ENCODE measurements at places on chromosomes 11 and 22.

DNA sequence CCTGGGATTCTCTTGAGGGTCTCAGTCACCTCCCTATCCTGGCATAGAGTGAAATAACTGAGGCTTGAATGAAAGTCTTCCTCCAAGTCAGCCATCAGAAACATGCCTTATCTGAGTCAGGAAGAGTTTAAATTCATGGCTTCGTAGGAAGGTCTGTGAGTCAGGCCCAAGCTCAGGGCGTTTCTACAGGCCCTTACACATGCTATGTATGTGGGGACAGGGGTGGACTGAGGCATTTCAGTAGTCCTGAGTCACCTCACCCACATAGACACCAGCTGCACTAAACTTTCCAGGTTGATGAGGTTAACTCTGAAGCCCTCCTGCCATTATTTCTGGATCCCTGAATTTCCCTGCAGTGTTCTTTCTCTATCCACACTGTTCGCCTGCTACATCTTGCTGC, 134.6 kb upstream of the RCN1 start:
- DNase-seq = no peak

DNA sequence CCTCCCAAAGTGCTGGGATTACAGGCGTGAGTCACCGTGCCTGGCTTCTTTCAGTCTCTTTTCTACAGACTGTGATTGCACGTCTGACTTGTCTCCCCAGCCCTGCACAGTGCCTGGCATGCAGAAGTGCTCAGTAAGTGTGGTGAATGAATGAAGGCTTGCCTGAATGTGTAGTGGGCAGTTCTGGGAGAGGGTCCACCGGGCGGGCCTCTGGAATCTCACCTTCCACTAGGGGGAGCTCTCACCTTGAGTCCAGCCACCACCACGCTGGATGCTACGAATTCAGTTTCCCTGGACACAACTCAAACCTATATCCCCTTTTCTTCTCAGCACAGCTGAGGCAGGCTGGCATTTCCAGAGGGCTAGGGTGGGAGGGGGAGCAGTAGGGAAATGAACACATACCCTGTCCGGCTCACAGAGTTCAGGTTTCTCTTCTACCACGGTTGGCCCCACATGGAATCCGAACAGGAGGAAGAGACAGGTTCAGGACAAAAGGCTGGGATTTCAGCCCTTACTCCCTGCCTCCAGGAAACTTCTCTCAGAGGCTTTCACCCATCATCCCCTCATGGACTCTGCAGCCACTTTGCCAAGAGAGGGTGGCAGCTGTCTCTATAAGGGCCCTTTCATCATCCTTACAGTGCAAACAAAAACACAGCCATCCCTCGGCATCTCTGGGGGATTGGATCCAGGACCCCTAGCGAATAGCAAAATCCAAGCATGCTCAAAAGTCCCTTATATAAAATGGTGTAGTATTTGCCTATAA, 86.8 kb downstream of the NECTIN1 start:
- DNase-seq = peak; percentile 68

GRCh38 chr22:39175353-39176142, 23.1 kb upstream of the CBX7 start:
- no peak for DNase-seq

- DNase-seq = peak; percentile 61
Measured at GRCh38 chr11:17719028-17719937, at the start of gene MYOD1. MYOD1 (plus strand) TSS chr11:17719571; CDS start chr11:17719783, 212 bp downstream.

Measured in Right ventricle myocardium inferior (tissue), 1 donor.